ENCODE measurements at places on chromosomes 3 and 15. TPM values are rescaled to one million over a fixed set of nuclear protein-coding genes. Genes with fewer than 3 reads are reported as not detected.

ZNF662 gene
- total RNA-seq = not detected

TNNC1 gene
- total RNA-seq = 2.6 TPM

TFDP2 gene
- 33.7 TPM for total RNA-seq

SKOR1 gene
- total RNA-seq = 0.19 TPM

ULK4 gene
- 13.3 TPM for total RNA-seq

- peaks cover 25% of the 10 kb centered on the region for H3K4me1 ChIP-seq
- no peak overlapping the region for H3K27ac ChIP-seq
- DNase-seq = no peak
- H3K27me3 ChIP-seq = no peaks in the 10 kb centered on the region
- H3K4me3 ChIP-seq = no peak overlapping the region
Observed at GRCh38 chr15:31457631-31458526, 131.2 kb downstream of the KLF13 start.

GRCh38 chr3:131109156-131109555 lies 82.5 kb downstream of the NEK11 start:
- no peaks in the 10 kb centered on the region for H3K4me1 ChIP-seq
- no peak for DNase-seq
- H3K4me3 ChIP-seq = no peak overlapping the region
- no peaks in the 10 kb centered on the region for H3K27me3 ChIP-seq
- peaks cover 3% of the 10 kb centered on the region for H3K36me3 ChIP-seq
- H3K27ac ChIP-seq = no peak overlapping the region

DNA sequence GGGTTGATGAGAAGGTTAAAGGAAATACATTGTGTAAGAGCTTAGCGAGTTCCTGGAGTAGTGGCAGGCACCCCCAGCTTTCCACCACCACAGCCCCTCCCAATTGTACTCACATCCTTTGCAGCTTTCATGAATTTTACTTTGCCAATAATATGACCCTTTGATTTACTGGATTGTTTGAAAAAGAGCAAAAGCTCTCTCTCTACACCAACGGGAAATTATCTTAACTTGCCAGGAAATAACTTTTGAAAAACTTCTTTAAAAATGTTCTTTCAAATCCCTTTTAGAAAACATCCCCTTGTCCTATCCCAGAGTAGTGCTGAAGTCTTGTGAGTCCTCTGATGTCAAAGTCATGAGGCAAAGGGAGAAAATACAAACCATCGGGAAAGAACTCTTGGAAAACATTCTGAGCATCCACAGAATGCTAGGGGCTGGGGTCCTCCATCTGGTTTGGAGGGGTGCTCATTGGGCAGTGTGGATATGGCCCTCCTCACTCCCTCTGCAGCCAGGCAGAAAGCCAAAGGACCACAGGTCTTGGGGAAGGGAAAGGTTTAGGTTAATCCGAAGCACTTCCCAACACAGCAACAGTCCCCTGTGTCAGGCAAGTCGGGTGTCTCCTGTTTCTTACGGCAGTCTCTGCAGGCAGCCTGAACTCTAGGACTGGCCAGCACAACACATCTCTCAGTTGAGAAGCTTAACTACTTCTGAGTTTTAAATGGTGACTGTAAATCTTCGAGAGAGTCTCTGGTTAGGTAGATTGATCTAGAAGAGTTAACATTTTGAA lies 36.5 kb downstream of the BOC start:
- no peaks in the 10 kb centered on the region for H3K4me1 ChIP-seq
- H3K4me3 ChIP-seq = no peak overlapping the region
- H3K27me3 ChIP-seq = peaks cover 32% of the 10 kb centered on the region

- no peaks in the 10 kb centered on the region for H3K36me3 ChIP-seq
- no peak overlapping the region for H3K4me3 ChIP-seq
- no peaks in the 10 kb centered on the region for H3K27me3 ChIP-seq
- no peak overlapping the region for H3K27ac ChIP-seq
- no peaks in the 10 kb centered on the region for H3K4me1 ChIP-seq
Observed at GRCh38 chr3:128349963-128350599, 116.6 kb downstream of the DNAJB8 start.

GRCh38 chr3:141275032-141275422 lies 43.4 kb downstream of the PXYLP1 start:
- H3K4me3 ChIP-seq = peak overlapping the region; percentile 1
- peak; percentile 61 for DNase-seq
- peak overlapping the region; percentile 64 for H3K27ac ChIP-seq

DNA sequence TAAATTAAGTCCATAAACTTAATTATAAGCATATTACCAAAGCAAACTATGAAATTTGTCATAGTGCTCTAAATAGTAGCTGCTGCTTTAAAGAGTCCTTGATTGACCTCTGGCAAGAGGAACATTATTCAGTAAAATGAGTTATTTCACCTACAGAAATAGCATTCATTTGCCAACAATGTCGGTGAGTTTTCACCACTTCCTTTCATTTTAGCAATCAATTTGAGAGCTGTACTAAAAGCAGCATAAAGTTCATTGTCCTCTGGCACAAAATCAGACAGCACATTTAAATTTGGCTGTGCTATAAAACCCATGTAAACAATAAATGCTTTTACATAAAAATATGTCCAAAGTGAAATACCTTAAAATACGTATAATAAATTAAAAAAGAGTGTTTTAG lies 1515.7 kb downstream of the SI start:
- no peaks in the 10 kb centered on the region for H3K27me3 ChIP-seq
- no peak overlapping the region for H3K27ac ChIP-seq
- no peaks in the 10 kb centered on the region for H3K36me3 ChIP-seq
- DNase-seq = no peak

GRCh38 chr3:62755285-62755684 lies 119.9 kb downstream of the CADPS start:
- no peak overlapping the region for H3K4me3 ChIP-seq
- no peaks in the 10 kb centered on the region for H3K36me3 ChIP-seq
- no peak for DNase-seq

DNA sequence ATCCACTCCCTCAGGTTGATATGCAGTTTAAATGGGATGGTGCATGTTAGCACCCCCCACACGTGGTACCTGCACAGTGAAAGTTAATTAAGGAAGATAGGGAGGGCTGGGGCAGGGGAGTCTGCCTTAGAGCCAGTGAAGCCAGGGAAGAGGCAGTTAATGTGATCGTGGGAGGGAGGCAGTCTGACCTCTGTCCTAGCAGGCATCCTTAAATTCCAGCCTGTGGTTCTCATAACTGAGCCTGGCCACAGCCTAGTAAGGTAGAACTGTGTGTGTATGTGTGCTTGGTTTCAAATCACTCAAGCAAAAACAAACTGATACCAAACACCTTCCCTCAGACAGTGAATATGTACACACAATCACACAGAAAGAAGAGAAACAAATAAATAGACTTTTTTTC lies 319.1 kb upstream of the TLE3 start:
- H3K4me3 ChIP-seq = no peak overlapping the region
- no peak overlapping the region for H3K27ac ChIP-seq
- no peaks in the 10 kb centered on the region for H3K4me1 ChIP-seq
- no peak for DNase-seq
- no peaks in the 10 kb centered on the region for H3K36me3 ChIP-seq

DNA sequence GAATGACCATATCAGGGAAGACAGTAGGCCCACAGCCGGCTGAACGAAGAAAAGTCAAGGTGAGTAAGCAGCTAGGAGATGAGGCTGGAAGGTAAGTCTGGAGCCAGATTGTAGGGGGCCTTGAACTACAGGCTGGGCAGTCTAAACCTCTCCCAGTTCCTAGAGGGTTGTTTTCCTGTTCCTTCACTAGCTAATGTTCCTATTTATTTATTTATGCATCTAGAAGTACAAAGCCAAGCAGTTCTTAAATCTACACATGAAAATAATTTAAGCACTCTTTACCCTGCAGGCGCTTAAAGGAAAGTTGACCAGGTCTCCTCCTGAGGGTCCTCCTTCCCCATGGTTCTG lies 3.7 kb downstream of the ACAA1 start:
- H3K36me3 ChIP-seq = peaks cover 49% of the 10 kb centered on the region
- no peak overlapping the region for H3K4me3 ChIP-seq
- H3K27ac ChIP-seq = no peak overlapping the region
- peaks cover 38% of the 10 kb centered on the region for H3K4me1 ChIP-seq
- H3K27me3 ChIP-seq = no peaks in the 10 kb centered on the region

- H3K4me3 ChIP-seq = no peak overlapping the region
- no peak for DNase-seq
- H3K27me3 ChIP-seq = peaks cover 29% of the 10 kb centered on the region
- peaks cover 1% of the 10 kb centered on the region for H3K4me1 ChIP-seq
- no peak overlapping the region for H3K27ac ChIP-seq
Observed at GRCh38 chr3:138124706-138125355, 7.4 kb downstream of the A4GNT start.

GRCh38 chr3:139281096-139281495 lies 62.7 kb upstream of the MRPS22 start:
- DNase-seq = no peak
- peaks cover 3% of the 10 kb centered on the region for H3K4me1 ChIP-seq
- H3K36me3 ChIP-seq = no peaks in the 10 kb centered on the region

GRCh38 chr15:77578641-77579372 lies 53.9 kb downstream of the LINGO1 start:
- H3K27ac ChIP-seq = no peak overlapping the region
- H3K27me3 ChIP-seq = peaks cover 4% of the 10 kb centered on the region
- DNase-seq = no peak

GRCh38 chr3:55897573-55898224 lies 410.6 kb upstream of the WNT5A start:
- no peaks in the 10 kb centered on the region for H3K4me1 ChIP-seq
- DNase-seq = no peak
- H3K27ac ChIP-seq = no peak overlapping the region

DNA sequence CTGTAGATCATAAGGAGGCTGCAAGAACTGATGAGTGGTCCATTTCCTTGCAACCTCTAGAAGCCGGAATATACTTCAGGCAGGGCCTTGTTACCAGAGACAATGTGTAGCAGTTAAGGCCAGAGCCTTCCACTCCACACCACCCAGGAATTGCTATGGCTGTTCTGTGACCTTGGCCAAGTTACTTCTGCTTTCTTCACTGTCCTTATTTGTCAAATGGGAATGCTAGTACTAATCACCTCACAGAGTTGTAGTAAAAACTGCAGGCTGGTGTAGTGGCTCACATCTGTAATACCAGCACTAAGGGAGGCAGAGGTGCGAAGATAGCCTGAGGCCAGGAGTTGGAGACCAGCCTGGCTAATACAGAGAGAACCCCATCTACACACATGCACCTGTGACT lies 28.7 kb upstream of the RPN1 start:
- H3K4me3 ChIP-seq = no peak overlapping the region
- peaks cover 17% of the 10 kb centered on the region for H3K4me1 ChIP-seq
- H3K36me3 ChIP-seq = no peaks in the 10 kb centered on the region
- H3K27me3 ChIP-seq = peaks cover 2% of the 10 kb centered on the region

- DNase-seq = no peak
- peaks cover 10% of the 10 kb centered on the region for H3K27me3 ChIP-seq
- no peaks in the 10 kb centered on the region for H3K36me3 ChIP-seq
- no peak overlapping the region for H3K4me3 ChIP-seq
- peaks cover 3% of the 10 kb centered on the region for H3K4me1 ChIP-seq
- no peak overlapping the region for H3K27ac ChIP-seq
Observed at GRCh38 chr3:3101660-3102458, 8.3 kb downstream of the IL5RA start.

- no peaks in the 10 kb centered on the region for H3K4me1 ChIP-seq
- peaks cover 40% of the 10 kb centered on the region for H3K27me3 ChIP-seq
- DNase-seq = no peak
- H3K27ac ChIP-seq = no peak overlapping the region
Observed at GRCh38 chr3:194322678-194323211, 28.4 kb downstream of the CPN2 start.

DNA sequence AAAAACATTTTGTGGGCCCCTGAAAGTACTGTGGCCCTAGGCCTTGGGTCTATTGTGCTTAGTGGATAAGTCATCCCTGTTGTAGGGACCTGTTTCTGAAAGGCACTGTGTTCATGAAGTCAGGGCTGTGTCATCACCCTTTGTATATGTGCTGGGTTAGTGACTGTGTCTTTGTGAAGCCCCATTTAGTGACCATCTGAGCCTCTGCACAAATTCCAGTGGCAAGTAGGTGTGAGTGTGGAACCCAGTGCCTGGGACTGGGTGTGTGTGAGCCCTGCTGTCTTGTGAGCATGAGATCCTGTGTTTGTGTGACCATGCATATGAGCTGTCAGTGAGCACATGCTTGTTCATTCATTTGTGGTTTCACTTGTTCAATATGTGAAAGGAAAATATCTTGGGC lies 1.2 kb upstream of the HYAL1 start:
- H3K36me3 ChIP-seq = peaks cover 2% of the 10 kb centered on the region
- no peak for DNase-seq
- H3K27ac ChIP-seq = no peak overlapping the region
- H3K4me1 ChIP-seq = peaks cover 17% of the 10 kb centered on the region
- no peaks in the 10 kb centered on the region for H3K27me3 ChIP-seq
- H3K4me3 ChIP-seq = no peak overlapping the region

GRCh38 chr3:2851835-2852234 lies 258.3 kb downstream of the IL5RA start:
- H3K36me3 ChIP-seq = no peaks in the 10 kb centered on the region
- H3K4me1 ChIP-seq = peaks cover 5% of the 10 kb centered on the region
- no peak overlapping the region for H3K4me3 ChIP-seq
- DNase-seq = no peak
- H3K27ac ChIP-seq = no peak overlapping the region

DNA sequence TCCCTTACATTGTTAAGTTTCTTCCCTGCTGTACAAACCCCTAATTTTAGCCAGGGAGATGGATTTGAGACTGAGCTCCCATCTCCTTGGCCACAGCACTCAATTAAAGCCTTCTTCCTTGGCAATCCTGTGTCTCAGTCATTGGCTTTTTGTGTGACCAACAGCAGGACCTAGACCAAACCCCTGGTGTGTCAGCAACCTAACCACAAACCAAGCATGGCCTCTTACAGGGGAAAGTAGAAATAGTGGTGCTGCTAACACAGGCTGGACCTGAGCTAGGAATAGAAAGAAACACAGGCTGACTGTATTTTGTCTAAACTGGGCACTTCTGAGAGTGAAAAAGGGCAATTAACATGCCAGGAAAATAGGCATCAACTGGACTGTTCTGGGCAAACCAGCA lies 37.9 kb downstream of the PPCDC start:
- peaks cover 49% of the 10 kb centered on the region for H3K4me1 ChIP-seq
- peak overlapping the region; percentile 70 for H3K27ac ChIP-seq
- H3K4me3 ChIP-seq = no peak overlapping the region
- no peaks in the 10 kb centered on the region for H3K27me3 ChIP-seq
- H3K36me3 ChIP-seq = peaks cover 28% of the 10 kb centered on the region
- peak; percentile 78 for DNase-seq

- no peak overlapping the region for H3K27ac ChIP-seq
- no peaks in the 10 kb centered on the region for H3K4me1 ChIP-seq
- H3K4me3 ChIP-seq = no peak overlapping the region
- DNase-seq = no peak
- peaks cover 9% of the 10 kb centered on the region for H3K27me3 ChIP-seq
Observed at GRCh38 chr3:152828075-152828840, 6.7 kb upstream of the P2RY1 start.

- no peak for DNase-seq
- H3K4me3 ChIP-seq = no peak overlapping the region
- peaks cover 16% of the 10 kb centered on the region for H3K4me1 ChIP-seq
- H3K27me3 ChIP-seq = no peaks in the 10 kb centered on the region
- no peaks in the 10 kb centered on the region for H3K36me3 ChIP-seq
- H3K27ac ChIP-seq = no peak overlapping the region
Observed at GRCh38 chr3:189232790-189233189, 61.0 kb downstream of the TPRG1 start.

- no peak overlapping the region for H3K27ac ChIP-seq
- peaks cover 5% of the 10 kb centered on the region for H3K4me1 ChIP-seq
- no peak overlapping the region for H3K4me3 ChIP-seq
- peaks cover 56% of the 10 kb centered on the region for H3K27me3 ChIP-seq
- H3K36me3 ChIP-seq = peaks cover 2% of the 10 kb centered on the region
Observed at GRCh38 chr15:69474846-69475455, 22.3 kb downstream of the RPLP1 start.

- no peak overlapping the region for H3K27ac ChIP-seq
- H3K4me3 ChIP-seq = no peak overlapping the region
- no peaks in the 10 kb centered on the region for H3K4me1 ChIP-seq
- no peak for DNase-seq
Observed at GRCh38 chr3:100748967-100749366, 39.7 kb downstream of the TFG start.

Data from activated CD8-positive, alpha-beta memory T cell treated with anti-CD3 and anti-CD28 coated beads, Interleukin-2, amount 10 ng/mL, durations not matched to agents 7 days and 5 days (primary cell).